ENCODE measurements at places on chromosomes 12 and 14.

- DNase-seq = peak; percentile 74
Observed at GRCh38 chr14:101757064-101757838, 4.3 kb upstream of the PPP2R5C start.

DNA sequence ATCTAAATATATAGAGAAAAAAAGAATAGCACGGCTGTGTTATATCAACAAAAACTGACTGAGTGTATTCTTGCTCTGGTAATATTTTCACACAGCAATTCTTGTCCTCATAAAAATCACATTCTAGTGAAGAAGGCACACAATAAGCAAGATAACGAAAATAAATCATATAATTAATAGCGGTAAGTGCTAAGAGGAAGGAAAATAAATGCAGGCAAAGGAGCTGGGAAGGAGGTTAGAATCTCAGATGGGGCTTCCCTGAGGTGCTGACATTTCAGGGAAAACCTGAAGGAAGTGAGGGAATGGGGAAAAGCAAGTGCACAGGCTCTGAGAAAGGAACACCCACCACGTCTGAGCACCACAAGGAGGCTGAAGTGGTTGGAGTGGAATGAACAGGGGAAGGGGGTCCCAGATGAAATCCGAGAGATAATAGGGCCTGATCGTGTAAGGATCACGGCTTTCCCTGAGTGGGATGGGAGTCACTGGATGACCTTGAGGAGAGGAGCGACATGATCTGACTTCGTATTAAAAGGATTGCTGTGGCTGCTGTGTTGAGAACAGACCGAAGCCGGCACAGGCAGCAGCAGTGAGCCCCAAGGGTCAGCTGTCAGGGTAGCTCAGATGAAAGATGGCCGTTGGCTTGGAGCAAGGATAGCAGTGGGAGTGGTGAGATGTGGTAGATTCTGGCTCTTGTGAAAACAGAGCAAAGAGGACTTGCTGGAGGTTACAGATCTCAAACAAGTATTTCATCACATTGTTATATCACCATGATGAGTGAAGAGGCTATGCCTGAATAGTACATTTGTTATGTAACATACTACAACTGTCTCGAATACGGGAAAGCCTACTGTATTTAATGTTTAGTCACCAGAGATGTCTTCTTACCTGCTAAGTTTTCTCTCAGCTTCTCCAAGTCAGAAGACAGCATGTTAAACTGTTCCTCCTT is 67.1 kb upstream of the VPS33A start:
- DNase-seq = no peak

DNA sequence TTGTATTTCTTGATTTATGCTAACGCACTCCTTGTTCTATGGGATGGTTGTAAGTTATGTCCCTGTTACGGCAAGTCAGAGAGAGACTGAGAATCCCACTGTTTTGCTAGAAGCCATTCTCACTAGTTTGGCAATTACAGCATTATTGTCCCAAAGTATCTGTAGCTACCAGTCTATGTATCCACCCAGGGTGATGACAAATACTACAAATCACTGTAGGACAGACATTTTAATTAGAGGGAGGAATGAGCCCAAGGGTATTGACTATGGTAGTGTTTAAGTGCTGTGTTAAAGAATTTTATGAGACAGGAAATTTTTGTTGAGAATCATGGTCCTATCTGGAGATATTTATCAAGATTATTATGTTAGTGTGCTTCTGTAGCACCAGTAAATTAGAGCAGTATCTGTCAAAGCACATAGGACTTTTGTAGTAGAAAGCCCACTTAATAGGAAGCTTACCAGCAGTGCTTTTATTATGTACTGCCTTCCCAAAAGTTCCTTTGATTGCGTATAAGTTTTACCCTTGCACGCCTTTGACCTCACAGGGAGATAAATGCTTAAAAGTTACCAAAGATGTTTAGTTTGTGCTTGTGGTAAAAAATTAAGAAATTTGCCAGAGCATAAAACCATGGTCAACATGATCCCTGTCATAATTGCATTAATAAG is 10.7 kb downstream of the PRKCH start:
- DNase-seq = no peak

GRCh38 chr14:43795600-43796228 is 711.4 kb downstream of the FSCB start:
- DNase-seq = no peak

- no peak for DNase-seq
Observed at GRCh38 chr12:46555406-46555852, 182.9 kb upstream of the SLC38A2 start.

DNA sequence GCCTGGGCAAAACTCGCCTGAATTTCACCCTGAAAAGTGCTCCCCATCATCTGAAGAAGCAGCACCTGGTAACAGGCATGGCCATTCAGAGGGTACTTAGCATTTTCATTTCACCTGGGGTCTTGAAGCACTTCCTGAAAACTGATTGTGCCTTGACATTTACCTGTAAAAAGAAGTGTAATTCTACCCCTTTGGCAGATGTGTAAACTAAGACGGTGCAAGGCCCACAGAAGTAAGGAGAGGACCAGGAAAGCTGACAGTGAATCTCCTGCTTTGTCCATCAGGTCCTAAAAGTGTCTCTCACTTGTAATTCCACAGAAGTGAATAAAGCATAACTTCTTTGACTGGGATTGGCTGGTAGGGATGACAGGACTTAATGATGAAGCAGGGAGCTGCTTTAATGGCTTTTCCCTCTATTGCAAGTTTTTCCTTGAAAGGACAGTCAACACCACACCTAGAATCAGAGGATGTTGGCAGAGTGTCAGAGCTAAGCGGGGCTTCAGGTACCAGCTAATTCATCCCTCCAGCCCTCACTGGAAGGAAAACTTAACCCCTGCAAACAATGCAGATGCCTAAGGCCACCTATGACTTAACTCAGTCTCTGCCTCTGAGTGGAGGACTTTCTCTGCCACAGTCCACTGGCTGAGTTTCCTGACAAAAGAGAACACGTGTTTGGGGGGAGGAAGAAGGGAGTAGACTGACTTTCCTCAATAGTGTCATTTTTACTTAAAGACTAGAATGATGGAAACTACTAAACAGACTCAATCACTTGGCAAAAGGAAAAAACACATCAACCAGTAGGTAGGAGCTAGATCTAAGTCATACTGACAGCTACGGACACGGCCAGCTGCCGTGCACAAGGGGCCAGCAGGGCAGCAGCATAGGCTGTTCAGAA is 74.7 kb downstream of the NUAK1 start:
- peak; percentile 83 for DNase-seq

DNA sequence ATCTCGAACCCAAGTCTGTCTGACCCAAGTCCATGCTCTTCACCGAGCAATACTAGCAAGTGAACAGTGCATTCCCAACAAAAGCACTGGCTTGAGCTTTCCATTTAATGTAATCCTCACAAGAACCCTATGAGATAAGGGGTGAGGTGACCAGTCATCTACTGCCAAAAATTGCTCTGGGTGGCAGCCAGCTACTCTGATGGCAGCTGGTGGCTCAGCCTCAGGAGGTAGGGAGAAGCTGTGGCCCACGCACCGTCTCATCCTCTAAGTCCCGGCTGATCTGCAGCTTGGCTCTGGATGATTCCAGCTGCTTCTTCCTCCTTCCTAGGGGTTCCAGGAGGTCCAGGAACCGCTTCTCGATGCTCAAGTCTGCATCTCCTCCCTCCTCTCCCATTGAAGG is 75.2 kb downstream of the PLEKHG3 start:
- DNase-seq = no peak

DNA sequence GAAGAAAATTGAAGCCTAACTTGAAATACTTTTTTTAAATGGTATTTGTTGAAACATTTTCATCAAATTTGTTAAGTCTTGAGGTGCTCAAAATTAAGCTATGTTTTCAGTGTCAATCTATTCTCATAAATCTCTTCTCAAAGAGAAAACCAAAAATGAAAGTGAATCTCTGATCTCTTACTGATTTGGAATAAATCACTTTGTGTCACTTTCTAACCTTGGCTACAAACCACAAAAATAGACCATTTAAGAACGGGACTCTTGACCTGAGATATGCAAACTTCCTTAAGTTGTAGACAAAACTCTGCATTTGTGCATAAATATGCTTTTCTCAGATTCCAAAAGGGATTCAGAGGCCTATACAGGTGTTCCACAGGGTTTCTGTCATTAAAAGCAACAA is 192.9 kb downstream of the SEC23A start:
- no peak for DNase-seq

DNA sequence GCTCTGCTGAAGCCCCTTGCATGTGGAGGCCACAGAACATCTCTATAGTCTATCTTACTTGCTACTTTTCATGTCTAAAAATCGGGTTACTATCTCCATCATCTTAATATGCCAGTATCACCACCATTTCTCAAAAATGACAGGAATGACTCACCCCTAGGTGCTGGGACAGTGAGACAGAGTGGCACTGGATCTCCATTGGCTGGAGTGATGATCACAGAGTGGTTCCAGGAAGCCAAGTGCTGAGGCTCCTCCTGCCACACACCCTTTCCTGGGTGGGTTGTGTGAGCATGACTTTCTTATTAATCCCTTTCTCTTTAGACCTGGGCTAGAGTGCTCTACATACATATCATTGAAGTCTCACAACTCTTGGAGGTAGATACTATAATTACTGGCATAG is 3.3 kb upstream of the ASCL1 start:
- DNase-seq = no peak

DNA sequence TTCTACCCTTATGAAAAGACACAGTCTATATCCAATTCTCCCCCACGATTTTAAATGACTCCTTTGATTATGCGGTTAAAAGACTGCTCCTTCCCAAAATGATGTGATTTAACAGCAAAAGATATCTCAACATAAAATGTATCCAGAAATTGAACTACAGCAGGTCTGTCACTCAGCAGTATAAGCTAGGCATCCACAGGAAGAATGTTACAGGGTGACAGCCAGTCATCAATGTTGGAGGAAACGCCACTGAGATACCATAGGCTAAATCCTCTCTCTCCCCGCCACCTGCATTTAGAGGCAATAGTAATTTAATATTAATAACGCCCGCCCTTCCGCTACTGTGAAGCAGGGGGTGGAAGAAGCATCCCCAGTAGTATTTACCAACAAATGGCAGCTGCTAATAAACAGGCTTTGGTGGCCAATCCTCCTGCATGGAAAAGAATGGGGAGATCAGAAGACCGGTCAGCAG is 613 bp downstream of the RECQL start:
- DNase-seq = no peak

GRCh38 chr12:117311-117710 is 50.7 kb downstream of the IQSEC3 start:
- DNase-seq = no peak

GRCh38 chr12:32997471-32997870 is 100.9 kb upstream of the PKP2 start:
- no peak for DNase-seq

GRCh38 chr12:21502164-21502496 is 541 bp downstream of the GOLT1B start:
- no peak for DNase-seq

DNA sequence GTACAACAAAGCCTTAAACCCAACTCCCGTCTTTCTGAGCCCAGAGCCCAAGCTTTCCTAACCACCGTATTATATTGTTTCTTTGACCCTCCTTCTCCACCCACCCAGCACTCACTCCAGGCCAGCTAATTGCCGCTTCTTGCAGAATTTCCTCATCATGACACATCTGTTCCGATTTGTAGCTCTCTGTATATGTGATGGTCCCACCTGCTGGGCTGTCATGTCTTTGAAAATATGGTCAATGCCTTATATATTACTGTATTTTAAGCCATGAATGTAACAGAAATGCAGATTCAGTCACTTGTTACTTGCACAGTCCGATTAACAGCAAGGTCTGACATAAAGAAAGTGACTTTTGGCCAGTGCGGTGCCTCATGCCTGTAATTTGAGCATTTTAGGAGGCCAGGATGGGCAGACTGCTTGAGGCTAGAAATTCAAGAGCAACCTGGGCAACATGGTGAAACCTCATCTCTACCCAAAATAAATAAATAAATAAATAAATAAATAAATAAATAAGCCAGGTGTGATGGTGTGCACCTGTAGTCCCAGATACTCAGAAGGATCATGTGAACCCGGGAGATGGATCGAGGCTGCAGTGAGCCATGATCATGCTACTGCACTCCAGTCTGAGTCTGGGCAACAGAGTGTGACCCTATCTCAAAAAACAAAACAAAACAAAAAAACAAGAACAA is 359.8 kb downstream of the ATP23 start:
- no peak for DNase-seq

DNA sequence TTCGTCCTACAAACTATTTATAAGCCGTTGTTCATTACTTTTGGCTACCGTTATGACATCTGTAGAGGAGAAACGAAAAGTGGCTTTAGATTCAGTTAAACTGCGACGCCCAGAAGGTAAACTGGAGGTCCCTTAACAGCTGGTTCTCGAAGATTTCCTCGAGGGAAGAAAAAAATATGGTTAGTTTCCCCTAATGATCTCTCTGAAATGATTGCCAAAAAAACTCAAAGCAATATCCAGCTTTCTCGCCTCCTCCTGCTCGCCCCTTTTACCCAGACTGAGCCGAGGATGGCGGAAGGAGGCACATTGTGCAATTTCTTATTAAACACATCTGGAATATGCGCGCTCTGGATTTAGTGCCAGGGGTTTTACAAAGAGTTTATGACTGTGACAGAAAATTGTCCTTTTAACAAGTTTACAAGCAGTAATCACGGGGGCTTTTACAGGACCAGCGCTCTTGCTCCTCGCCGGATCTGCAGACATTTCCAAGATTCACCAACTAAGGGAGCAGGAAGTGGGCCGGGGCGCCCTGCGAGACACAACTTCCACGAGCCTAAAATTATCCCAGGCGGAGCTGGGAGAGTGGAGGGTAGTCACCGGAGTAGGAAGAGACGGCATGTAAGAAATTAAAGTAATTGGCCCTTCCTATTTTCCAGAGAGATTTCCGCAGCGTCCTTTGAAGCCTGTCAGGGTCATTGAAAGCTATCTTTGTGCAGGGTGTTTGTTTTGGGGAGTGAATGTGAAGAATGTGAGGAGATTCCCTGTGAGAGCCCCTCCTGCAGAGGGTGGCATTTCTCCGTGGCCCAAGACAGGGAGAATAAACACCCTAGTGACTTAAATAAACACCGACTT is 5.6 kb downstream of the SIX1 start:
- no peak for DNase-seq

GRCh38 chr14:80074900-80075574 is 136.3 kb downstream of the DIO2 start:
- DNase-seq = no peak

DNA sequence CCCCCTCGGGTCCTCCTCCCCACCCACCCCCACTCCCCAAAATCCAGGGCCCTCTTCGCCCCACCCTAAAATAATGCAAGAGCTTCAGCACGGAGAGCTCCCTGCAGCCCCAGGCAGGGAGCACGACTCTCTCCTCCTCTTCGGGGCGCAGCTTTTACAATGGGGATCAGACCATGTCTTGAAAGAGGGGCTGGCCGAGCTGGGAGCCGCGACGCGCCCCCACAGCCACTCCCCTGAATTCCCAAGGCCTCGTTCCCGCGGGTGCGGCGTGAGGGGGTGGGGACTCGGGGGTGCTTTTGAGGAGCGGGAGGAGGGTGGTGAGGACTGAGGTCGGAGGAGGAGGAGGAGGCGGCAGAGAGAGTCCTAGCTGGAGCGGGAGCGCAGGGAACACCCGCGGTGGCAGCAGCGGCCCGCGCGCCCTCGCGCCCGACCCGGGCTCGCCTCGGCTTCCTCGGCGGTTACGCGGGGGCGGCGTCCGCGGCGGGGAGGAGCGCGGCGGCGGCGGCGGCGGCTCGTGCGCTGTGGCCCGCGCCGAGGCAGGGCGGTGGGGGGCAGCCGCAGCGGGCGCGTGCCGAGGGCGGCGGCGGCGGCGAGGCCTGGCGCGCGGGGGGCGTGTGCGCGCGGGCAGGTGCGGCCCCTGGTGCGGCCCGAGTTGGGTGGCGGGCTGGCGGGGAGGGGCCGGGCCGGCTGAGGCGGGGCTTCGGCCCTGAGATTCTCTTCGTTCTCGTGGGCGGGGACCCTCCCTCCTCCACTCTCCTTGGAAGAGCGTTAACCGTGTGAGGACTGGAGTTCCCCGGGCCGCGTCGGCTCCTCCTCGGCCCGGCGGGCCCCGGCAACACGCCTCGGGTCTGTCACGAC is at the start of gene ANKS1B:
Gene ANKS1B, minus strand, starts transcription at position 666 of the 858 bp plus-strand sequence. CDS start 699 bp downstream, outside the sequence.
- DNase-seq = no peak
